ENCODE measurements at places on chromosomes 12 and 14. TPM values are rescaled to one million over a fixed set of nuclear protein-coding genes. Genes with fewer than 3 reads are reported as not detected.

The CLSTN3 gene
- total RNA-seq, result 4.6 TPM

The MANSC4 gene
- total RNA-seq, result not detected

The NFATC4 gene
- total RNA-seq, result 20.6 TPM

The CPSF6 gene
- 28.6 TPM for total RNA-seq

The KRT86 gene
- total RNA-seq, result not detected

The KRT81 gene
- total RNA-seq, result not detected

The NR2C1 gene
- total RNA-seq, result 40.1 TPM

DNA sequence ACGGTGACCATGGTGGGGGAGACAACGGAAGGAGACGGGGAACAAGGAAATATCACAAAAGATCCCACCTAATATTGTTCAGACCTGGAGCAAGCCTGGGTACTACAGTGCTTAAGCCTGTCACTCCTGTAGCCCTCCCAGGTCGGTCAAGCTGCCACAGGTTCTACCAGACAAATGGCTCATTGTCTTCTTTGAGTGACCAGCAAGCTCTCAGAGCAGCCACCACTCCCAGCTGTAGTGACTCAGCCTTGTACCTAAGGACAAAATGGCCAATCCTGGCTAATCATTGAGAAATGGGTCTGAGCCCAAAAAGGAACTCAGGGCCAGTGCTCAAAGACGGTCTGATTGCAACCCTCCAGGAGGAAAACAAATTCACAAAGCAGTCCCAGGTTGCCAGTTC lies 238.4 kb upstream of the NOS1 start:
- H3K27me3 ChIP-seq, result peaks cover 32% of the 10 kb centered on the region
- H3K27ac ChIP-seq, result no peak overlapping the region
- DNase-seq, result no peak
- H3K4me1 ChIP-seq, result no peaks in the 10 kb centered on the region

GRCh38 chr14:64293976-64294671 lies at the start of gene ESR2:
TSS of gene ESR2 (minus strand) at chr14:64294371. CDS start at chr14:64282985, 11,386 bp downstream.
- peak within 1 kb of the TSS; percentile 68 for H3K4me3 ChIP-seq
- DNase-seq, result peak; percentile 19
- peaks cover 29% of the 10 kb centered on the region for H3K27me3 ChIP-seq

DNA sequence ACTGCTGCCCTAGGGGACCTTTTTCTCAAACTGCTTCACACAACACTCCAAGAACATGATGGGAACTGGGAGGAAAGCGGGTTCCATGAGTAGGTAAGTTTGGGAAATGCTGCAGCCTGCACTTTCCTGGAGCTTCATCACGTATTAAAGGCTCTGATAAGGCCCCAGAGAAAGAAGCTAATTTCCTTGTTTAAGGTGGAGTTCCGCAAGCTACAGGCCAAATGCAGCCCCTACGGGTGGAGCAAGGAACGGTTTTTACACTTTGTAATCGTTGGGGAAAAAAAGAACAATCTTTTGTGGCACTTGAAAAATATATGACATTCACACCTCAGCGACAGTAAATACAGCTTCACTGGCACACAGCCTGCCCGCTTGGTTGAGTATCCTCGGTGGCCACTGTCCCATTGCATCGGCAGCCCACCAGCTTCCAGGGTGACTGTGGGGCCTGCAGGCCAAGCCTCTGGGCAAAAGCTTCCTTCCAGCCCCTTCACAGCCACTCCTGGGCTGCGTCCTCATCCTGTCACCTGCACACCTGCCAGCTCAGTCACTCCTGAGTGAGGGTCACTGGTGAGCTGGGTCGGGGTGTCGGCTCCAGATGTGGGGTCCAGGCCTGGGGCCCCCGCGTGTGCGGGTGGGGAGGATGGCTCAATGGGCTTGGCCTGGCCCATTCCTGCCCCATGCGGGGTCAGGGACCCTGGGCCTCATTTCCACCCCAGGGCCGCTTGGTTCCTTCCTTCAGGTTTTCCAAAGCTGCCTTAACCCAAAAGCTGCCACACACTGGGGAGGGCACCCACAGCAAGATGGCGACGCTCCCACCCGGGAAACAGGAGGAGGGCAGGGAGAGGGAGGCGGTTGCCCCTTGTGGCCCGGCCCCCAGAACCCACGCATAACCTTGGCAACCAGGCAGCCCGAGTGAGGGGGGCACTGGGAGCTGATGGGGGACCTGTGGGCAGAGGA lies 2.4 kb downstream of the AMN start:
- H3K4me3 ChIP-seq, result no peak overlapping the region
- no peak for DNase-seq
- no peaks in the 10 kb centered on the region for H3K36me3 ChIP-seq

GRCh38 chr14:104266631-104267575 lies 128.5 kb downstream of the KIF26A start:
- H3K36me3 ChIP-seq, result no peaks in the 10 kb centered on the region
- H3K4me3 ChIP-seq, result no peak overlapping the region
- no peak overlapping the region for H3K27ac ChIP-seq
- no peaks in the 10 kb centered on the region for H3K4me1 ChIP-seq

DNA sequence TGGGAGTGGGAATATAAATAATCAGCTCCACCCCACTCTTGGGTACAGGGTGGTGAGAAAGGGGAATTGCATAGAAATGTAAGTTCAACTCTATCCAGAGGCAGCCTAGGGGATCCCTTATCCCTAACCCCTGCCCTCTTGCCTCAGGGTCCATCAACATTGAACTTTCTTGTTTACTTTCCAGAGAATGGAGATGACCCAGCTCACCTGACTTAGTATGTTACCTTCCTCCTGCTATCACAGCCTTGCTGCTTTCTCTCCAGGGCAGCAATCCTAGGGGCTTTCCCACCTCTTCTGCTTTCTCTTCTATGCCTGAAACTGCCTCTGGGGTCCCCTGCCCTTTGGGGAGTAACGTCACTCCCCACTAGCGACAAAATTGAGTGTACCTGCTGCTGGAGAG lies 2.7 kb downstream of the LRP1 start:
- H3K27me3 ChIP-seq, result no peaks in the 10 kb centered on the region
- H3K36me3 ChIP-seq, result no peaks in the 10 kb centered on the region
- H3K4me1 ChIP-seq, result peaks cover 86% of the 10 kb centered on the region
- DNase-seq, result no peak
- peak overlapping the region; percentile 99 for H3K27ac ChIP-seq
- peak overlapping the region; percentile 91 for H3K4me3 ChIP-seq

GRCh38 chr14:22131749-22132476 lies 457.1 kb downstream of the DAD1 start:
- no peaks in the 10 kb centered on the region for H3K4me1 ChIP-seq
- no peaks in the 10 kb centered on the region for H3K36me3 ChIP-seq
- no peaks in the 10 kb centered on the region for H3K27me3 ChIP-seq
- DNase-seq, result no peak
- H3K4me3 ChIP-seq, result no peak overlapping the region
- H3K27ac ChIP-seq, result no peak overlapping the region

- peak overlapping the region; percentile 88 for H3K27ac ChIP-seq
- peaks cover 53% of the 10 kb centered on the region for H3K4me1 ChIP-seq
- H3K27me3 ChIP-seq, result no peaks in the 10 kb centered on the region
- peak; percentile 40 for DNase-seq
Observed at GRCh38 chr14:103073876-103074728, 9.9 kb upstream of the LBHD2 start.

DNA sequence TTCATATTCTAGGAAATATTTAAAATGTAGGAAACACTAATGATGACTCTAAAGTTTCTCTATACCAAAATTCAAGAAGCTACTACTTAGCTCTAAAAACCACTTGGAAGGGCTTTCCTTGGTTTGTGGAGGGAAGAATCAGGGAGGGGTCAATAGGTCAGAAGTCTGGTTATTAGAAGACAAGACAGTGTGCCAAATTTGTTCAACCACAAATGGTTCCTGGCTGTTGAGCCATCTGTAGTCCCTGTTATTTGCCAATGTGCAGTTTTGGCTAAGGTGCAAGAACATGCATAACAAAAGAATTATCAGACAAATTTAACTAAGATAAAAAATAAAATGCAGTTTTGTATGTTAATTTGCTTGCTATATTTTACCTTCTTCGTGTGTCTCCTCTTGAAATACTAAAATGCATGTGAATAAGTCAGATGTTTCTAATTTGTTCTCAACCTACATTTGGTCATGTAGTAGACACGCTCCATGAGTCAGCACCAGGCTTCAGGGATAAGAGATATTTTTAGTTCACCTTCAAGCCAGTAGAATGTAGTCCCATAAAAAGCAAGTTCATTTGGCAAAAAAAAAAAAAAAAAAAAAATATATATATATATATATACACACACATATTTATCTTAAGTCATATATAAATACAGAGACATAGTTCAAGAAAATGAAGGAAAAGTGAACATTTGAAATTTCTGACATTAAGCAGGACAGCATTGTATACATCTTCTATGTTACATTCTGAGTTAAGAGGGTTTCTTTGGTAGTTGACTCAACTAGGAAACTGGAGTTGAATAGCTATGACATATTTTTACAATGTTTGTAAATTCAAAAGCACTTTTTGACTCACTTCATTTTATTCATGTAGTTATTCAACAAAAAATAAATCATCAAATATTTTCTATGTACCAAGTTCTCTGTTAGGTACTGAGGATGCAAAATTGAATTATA lies 123.3 kb downstream of the KCNC2 start:
- no peaks in the 10 kb centered on the region for H3K27me3 ChIP-seq
- no peak overlapping the region for H3K27ac ChIP-seq
- H3K4me1 ChIP-seq, result peaks cover 3% of the 10 kb centered on the region
- H3K36me3 ChIP-seq, result no peaks in the 10 kb centered on the region
- H3K4me3 ChIP-seq, result no peak overlapping the region
- no peak for DNase-seq

- no peak overlapping the region for H3K27ac ChIP-seq
- peaks cover 35% of the 10 kb centered on the region for H3K4me1 ChIP-seq
- H3K4me3 ChIP-seq, result no peak overlapping the region
- H3K36me3 ChIP-seq, result no peaks in the 10 kb centered on the region
- no peak for DNase-seq
Observed at GRCh38 chr14:57388067-57388466, 2.3 kb upstream of the NAA30 start.

- H3K27ac ChIP-seq, result peak overlapping the region; percentile 47
- H3K36me3 ChIP-seq, result peaks cover 76% of the 10 kb centered on the region
- H3K4me1 ChIP-seq, result peaks cover 71% of the 10 kb centered on the region
- H3K27me3 ChIP-seq, result no peaks in the 10 kb centered on the region
Observed at GRCh38 chr12:54285150-54286041, 4.9 kb downstream of the HNRNPA1 start.

DNA sequence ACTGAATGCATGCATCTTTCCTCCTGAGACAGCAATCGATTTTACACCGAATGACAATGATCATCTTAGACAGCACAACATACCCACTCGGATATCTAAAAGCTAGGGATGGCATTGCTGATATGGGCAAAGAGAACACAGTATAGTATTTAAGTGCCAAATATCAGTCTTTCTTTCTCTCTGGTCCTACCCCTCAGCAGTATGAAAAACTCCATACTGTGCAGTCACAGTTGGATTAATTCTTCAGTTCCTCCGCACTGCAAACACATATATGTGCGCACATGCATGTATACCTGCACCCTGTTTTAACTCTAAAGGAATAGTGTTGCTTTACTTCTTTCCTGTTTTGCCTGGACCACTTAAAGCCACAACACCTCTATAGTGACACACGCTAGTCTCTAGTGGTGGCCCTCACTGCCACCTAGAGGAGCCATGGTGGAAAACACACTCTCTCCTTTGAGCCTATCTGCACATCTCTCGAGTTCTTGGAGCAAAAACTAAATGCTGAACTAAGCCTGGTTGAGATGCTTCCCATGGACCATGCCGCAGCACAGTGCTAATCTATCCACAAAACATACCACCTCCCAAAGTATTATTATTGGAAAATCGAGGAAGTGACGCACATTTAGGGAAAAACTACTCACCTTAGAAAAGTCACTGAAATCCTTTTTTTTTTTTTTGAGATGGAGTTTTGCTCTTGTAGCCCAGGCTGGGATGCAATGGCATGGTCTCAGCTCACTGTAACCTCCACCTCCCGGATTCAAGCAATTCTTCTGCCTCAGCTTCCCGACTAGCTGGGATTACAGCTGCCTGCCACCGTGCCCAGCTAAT lies 11.9 kb downstream of the TMEM52B start:
- DNase-seq, result peak; percentile 34
- peaks cover 2% of the 10 kb centered on the region for H3K27me3 ChIP-seq
- no peak overlapping the region for H3K4me3 ChIP-seq
- no peaks in the 10 kb centered on the region for H3K36me3 ChIP-seq
- peaks cover 13% of the 10 kb centered on the region for H3K4me1 ChIP-seq

DNA sequence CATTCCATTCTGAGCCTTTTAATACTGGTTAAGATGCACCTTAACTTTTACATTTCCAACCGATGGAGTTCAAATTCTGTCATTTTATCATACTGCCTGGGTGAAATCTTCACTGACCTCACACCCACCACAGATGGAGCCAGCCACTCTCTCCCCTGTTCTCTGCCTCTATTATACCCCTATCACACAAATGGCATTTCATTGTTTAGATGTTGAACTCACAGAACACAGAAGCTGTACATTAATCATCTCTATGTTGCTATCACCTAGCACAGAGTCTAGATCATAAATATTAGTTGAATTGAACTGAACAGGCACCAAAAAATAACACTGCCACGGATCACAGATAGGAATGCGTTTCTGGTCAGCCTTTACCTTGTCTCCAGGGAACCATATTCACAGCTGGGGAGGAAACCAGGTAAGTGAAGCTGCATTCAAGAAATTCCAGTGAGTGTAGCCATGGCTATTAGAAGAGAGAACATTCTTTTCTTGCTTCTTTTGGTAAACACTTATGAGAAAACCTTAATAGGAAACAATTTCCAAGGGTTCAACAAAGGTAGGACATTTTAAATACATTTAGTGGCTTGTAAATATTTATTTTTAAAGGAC lies 194.9 kb upstream of the RMST start:
- H3K27ac ChIP-seq, result no peak overlapping the region
- H3K4me1 ChIP-seq, result no peaks in the 10 kb centered on the region

DNA sequence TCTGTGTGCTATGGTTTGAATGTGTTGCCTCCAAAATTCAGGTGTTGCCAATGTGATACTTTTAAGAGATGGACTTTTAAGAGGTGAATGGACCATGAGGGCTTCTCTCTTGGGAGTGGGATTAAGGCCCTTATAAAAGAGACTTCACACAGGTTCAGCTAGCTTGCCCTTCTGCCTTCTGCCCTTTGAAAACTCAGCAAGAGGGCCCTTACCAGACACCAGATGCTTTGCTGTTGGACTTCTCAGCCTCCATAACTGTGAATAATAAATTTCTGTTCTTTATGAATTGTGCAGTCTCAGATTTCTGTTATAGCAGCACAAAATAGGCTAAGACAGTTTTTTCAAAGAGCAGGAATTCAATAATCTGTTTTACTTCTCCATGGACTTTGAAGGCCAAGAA lies 86.1 kb downstream of the DIP2B start:
- H3K27me3 ChIP-seq, result no peaks in the 10 kb centered on the region
- DNase-seq, result no peak
- H3K27ac ChIP-seq, result no peak overlapping the region
- no peak overlapping the region for H3K4me3 ChIP-seq
- peaks cover under 1% of the 10 kb centered on the region for H3K4me1 ChIP-seq

DNA sequence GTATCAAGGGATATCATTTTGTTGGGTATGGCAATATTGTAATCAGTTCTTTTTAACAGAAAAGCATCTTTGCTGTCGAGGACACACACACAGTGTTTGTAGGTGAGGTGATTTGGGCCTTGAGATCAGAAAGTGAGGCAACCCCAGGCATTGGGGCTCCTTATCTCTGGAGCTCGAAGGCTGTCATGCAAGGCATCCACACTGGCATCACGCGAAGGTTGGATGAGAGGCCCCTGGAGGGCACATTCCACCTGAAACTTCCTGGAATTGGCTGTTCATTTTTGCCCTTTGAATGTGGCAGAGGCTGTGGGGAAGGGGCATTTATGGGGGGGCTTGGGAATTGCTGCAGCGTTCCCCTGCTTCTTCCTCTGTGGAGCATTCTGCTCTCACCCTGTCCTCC lies 45.5 kb downstream of the IL31 start:
- H3K27me3 ChIP-seq, result no peaks in the 10 kb centered on the region
- no peak overlapping the region for H3K4me3 ChIP-seq
- peaks cover 59% of the 10 kb centered on the region for H3K36me3 ChIP-seq
- DNase-seq, result no peak
- H3K27ac ChIP-seq, result no peak overlapping the region
- H3K4me1 ChIP-seq, result peaks cover 46% of the 10 kb centered on the region

Measured in left ventricle myocardium inferior (tissue), 1 donor.